Renal cortex interstitium (tissue), 15 donors: ENCODE measurements at places on chromosomes 5 and 9. TPM values are rescaled to one million over a fixed set of nuclear protein-coding genes. Genes with fewer than 3 reads are reported as not detected.

The ANKRD18B gene
- 0.53 TPM for polyA plus RNA-seq

DNA sequence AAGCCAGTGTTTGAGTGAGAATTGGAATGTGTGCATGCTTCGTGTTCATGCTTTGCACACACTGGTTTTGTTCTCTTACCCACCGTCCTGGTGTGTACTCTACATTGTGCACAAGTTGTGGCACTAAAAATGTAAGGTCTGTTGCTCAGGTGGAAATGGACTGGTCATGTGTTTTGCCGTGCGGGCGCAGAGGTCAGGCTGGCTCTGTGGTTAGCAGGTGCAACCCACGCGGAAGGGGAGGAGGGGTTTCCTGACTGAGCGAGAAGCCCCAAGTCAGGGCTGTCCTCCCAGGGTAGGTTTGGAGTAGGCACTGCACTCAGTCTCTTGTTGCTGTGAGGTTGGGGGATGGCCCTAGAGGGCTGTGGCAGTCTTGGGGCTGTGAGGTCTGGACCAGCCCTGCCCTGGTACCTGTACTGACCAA lies 86.6 kb downstream of the EHMT1 start:
- DNase-seq = no peak

GRCh38 chr9:127767909-127768331 lies 10.5 kb downstream of the SH2D3C start:
- no peak for DNase-seq

The C1QTNF3 gene
- 51.5 TPM for polyA plus RNA-seq

The ADAMTSL2 gene
- polyA plus RNA-seq = 1.4 TPM

GRCh38 chr9:131524665-131525315 lies 6.3 kb downstream of the UCK1 start:
- no peak for DNase-seq

GRCh38 chr9:99192786-99193465 lies 28.8 kb downstream of the ALG2 start:
- DNase-seq = no peak

GRCh38 chr5:154962494-154962893 lies 21.6 kb downstream of the MRPL22 start:
- no peak for DNase-seq
